ENCODE measurements at places on chromosomes 6 and 20.

GRCh38 chr6:165913676-165914570 is 250.9 kb upstream of the PDE10A start:
- no peak for DNase-seq

DNA sequence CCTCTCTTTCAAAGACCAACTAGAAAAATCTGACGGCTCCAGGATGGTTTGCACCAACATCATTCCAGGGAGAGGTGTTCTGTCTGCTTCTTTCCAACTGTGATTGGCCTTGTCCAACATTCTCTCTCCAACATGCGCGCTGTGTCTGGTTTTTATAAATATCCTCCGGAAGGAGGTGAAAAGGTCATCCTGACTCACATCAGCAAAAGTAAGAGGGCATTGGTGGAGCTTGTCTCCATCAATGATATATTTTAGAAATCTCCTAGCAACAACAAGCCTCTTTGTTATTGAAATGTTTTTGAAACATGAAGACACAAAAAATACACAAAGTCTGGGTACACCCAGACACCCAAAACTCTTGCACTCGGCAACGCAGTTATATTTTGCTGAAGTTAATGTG is 475.3 kb upstream of the JARID2 start:
- DNase-seq = no peak

DNA sequence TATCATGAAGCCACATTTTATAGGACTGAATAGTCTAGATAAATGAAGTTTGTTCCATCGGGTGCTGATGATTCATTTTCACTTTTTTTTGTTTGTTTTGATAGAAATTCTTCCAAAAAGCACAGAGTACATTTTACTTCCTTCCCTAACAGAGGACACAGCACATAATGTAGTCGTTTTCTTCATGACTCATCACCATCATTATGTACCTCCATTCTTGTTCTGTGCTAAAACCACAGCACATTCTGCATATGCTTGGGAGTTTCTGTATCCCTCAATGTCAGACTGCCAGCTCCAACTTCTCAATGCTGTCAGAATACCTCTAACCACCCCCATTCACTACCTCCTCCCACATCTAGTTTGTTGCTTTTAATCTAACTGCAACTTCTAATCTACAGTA is 1004.9 kb upstream of the ADGRB3 start:
- no peak for DNase-seq

GRCh38 chr6:155694419-155694790 is 238.8 kb upstream of the NOX3 start:
- DNase-seq = no peak
